ENCODE measurements at places on chromosomes 4 and X.

GRCh38 chr4:70670332-70671014 is 4.2 kb upstream of the JCHAIN start:
- DNase-seq = no peak

DNA sequence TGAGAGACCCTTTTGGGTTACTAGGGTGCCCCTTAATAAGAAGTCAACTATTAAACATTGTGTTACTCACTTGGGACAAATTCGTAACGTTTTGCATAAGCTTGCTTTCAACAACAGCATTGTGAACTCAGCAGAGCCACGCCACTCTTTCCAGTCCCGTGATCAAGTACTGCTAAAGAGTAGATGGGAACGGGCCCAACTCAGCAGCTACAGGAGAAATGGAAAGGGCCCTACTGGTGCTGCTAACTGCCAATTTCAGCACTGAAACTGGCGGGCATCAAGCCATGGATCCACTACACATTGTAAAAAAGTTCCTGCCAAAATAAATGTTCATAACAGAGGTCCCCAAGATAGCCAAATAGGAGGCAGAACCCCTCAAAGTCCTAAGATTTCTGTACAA is 19.0 kb upstream of the DHX15 start:
- DNase-seq = no peak

DNA sequence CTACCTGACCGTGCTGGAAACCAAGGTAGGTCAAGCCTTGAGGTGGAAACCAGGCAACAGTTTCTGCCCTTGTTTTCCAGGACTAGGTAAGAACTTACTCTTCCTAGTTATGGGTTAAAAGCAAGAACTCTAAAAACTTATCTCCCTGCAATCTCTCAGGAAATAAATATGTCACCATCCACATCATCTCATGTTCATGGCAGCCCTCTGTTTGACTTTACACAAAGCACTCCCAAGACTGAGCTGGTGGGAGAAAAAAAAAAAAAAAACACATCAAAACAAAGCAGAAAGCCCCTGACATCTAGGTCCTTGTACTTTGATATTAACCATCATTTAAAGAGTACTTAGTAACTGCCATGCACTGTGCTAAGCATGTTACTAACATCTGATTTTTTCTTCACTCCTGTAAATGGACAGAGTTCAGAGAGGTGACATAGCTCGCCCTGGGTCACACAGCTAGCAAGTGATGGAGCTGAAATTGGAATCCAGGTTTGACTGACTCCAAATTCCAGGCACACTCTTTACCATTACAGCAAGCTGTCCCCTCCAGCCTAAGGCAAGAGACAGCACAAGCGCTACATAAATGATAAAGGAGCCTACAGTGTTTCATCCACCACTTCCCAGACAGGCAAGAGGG is 102.8 kb upstream of the NOCT start:
- DNase-seq = no peak

- DNase-seq = no peak
These were observed 76.9 kb downstream of the MAGEB10 start for GRCh38 chrX:27884654-27885053.

DNA sequence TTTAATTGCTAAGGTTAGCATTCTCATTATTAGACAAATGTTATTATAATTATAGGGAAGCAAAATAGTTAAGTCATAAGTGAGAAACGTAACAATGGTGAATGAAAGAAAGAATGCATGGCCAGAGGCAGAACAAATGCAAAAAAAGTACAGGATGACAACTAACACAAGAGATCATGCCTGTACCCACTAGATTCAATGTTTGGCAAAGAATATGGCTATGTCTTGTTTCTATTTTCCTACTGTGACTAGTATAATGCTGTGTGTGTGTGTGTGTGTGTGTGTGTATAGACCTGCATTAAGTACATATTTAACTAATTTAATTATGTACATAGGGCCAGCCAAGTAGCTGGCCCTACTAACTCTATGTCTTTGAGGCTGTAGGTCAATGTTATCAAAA is 12.9 kb upstream of the BMP2K start:
- DNase-seq = no peak

DNA sequence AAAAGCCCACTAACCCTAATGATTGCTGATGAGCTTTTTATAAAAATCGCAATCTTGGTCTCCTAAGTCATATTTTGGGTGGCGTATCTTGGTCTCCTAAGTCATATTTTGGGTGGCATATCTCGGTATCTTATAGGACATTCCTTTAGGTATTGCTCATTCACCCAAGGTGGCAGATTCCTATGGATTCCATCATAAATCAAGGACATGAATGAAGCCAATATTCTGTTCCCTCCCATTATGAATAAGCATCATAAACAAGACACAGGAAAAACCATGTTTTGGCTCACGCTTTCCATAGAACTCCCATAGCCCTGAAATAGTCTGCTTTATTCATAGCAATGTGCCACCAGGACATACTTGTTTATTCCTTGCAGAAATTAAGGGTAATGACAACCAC is 95.0 kb upstream of the CD99 start:
- no peak for DNase-seq

DNA sequence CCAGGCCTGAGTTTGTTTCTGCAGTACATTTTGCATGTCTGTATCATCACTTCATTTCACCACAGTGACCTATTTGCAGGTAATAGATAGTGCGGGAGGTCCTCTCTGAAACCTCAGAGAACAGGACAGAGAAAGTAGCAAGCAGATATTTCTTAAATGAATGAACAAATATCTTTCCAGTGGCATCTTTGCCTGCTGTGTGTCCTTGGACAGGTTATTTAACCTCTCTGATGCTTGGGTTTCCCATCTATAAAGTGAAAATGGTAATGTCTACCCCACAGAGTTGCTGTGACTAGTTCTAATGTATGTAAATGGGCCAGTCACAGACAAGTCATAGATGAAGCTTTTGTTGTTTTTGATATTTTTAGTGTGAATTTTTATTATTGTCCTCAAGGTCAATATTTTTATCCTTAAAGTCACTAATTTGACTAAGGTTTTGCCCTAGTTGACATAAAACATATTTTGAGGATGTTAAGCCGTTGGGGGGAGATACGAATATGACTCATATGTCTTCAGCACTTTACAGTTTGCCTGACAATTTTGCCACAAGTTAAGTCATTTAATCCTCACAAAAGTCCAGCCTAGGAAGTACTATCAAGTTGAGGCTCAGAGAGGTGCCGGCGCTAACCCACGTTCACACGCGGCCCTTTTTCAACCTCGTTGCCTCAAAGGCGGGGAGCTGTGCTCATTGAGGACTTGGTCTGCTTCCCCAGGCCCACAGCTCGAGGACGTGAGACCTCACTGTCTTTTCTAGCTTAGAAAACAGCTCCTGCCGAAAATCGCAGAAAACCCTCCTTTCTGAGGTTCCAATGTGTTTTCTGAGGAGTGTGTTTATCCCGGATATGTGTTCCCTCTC is 126.7 kb upstream of the STX18 start:
- DNase-seq = no peak

GRCh38 chr4:122842984-122843531 is 16.4 kb downstream of the FGF2 start:
- no peak for DNase-seq

- DNase-seq = no peak
These were observed 2.1 kb upstream of the IL9R start for GRCh38 chrX:155995321-155995875.

DNA sequence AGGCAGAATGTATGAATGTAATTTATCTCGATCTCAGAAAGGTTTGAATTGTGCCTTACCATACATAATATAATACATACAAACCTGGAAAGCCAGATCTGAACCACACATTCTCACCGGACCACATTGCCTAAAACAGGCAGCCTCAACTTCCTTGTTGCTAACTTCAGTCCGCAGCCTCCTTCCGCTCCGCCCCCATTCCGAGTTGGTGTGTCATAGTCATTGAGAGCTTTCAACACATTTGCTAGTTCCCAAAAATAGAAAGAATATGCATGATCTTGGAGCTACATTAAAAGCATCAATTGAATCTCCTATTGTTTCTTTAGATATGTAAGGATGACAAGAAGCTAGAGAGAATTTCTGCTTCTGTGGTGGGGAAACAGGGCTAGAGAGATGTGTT is 127.2 kb downstream of the ARHGEF9 start:
- no peak for DNase-seq

GRCh38 chr4:115259642-115260041 is 146.2 kb upstream of the NDST4 start:
- DNase-seq = no peak

GRCh38 chrX:112614640-112615039 is 65.1 kb downstream of the LHFPL1 start:
- no peak for DNase-seq

DNA sequence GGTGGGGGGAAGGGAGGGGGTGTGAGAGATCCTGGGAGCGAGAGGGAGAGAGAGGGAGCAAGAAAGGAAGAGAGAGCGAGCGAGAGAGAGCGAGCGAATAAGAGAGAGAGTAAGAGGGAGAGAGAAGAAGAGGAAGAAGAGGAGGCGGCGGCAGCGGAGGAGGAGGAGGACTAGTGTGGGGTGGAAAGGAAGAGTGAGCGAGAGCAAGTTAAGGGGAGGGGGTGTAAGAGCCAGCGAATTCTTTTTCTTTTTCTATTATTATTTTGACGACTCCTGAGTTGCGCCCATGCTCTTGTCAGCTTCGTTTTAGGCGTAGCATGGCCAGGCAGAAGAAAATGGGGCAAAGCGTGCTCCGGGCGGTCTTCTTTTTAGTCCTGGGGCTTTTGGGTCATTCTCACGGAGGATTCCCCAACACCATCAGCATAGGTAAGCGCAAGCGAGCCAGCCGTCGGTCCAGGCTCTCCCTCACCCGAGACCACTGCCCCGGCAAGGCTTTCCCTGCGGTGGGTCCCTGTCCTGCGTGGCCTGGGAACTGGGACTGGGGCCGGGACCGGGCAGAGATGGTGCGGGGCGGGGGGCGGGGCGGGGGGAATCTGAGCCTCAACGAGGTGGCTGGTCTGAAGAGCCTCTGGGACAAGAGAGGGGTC is at the start of gene GRIA3:
Gene GRIA3, plus strand, starts transcription at position 60 of the 647 bp plus-strand sequence. Its CDS starts 258 bp downstream, at position 318.
- DNase-seq = no peak

- no peak for DNase-seq
These were observed 64.6 kb downstream of the KDM5C start for GRCh38 chrX:53160297-53160983.

GRCh38 chr4:40916880-40917279 is 167.1 kb downstream of the NSUN7 start:
- no peak for DNase-seq

- DNase-seq = no peak
These were observed 314.1 kb downstream of the STK32B start for GRCh38 chr4:5365071-5366008.

DNA sequence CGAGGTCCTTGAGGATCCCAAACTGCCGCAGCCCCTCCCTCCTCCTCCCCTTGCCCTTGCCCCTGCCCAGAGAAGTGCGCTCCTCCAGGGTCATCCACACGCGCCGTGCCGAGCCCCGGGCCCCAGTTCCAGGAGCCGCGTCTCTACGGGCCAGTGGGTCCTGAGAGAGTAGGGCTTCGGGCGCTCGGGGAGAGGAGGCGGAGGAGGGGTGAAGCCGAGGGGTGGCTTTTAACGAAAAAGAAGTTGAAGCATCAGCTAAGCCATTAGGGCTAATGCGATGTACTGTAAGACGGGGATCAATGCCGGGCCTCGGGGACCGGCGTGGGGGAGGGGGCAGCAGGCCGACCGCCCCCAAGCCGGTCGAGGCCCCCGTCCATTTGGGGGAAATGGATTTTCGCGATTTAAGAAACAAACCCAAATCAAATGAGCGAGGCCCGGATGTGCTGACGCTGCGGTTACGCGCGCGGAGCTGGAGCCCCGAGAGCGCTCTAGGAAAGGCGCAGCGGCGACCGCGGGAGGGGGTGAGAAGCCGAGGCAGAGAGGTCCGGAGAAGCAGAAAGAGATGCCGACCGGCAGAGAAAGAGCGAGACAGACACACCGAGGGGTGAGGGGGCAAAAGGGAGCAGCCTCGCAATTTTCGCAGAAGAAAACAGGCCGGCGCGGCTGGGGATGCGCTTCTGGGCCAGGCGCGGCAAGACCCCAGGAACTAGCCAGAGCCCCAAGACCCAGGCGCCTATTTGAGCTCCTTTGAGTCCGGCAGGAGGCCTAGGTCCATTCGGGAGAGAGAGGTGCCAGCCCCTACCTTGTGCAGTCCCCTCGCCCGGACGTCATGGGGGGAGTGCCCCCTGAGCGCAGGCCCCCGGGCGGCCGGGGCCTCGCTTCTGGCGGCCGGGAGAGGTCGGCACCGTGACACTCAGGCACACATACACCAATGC is 13.6 kb downstream of the HMX1 start:
- DNase-seq = no peak

DNA sequence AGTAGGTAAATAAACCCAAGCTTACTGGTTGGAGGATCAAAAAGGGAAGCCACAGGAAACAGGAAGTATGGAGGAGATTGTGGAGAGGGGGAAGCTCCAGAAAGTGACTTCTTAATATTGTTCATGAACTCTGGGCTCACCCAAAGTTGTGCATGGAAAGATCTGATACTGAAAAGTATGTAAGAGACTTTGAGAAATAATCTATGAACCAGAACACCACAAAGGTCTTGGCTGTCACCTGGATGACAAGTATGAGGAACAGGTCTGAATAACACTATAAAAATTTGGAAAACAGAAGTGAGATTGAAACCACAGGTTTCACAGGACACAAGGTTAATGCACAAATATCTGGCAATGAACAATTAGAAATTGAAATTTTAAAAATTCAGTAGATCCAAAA is 567.4 kb downstream of the INPP4B start:
- DNase-seq = no peak

DNA sequence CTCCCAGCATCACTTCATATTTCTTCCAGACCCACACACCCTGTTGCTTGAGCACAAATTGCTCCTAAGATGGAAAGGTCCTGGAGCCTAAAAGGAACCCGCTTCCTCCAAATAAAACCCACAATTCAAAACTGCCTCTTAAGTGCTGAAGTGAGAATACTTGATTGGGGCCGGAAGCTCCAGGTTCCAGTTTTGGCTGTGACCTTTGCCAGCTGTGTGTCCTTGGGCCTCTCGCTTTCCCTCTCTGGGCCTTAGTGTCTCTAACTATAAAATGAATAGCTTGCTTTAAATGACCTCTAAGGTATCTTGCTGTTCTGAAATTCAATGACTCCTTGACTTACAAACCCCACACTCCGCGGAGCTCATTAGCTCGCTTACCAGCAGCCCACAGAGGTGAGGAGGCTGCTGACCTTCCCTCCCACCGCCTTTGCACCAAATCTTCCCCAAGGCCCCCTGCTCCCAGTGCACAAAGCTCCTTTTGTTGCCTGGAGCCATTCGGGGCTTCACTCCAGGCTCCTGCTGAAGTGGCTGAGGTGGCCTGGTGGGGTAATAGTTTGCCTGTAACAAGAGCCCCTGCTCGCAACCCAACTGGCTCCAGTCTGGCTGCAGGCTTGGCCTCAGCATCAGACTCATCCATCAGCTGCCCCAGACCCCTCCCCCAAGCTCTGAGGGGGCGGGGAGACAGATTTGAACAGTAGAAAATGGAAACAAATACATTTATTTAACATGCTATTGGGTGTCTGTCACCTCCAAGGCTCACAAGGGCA is 21.8 kb downstream of the STARD8 start:
- DNase-seq = no peak
